Cardiac muscle cell (in vitro differentiated cells and primary cell): ENCODE measurements at places on chromosomes 4 and X.
A peak's percentile ranks its signal among the peaks of the same experiment; 100 is the strongest.

- no peaks in the 10 kb centered on the region for H3K4me1 ChIP-seq
- no peaks in the 10 kb centered on the region for H3K36me3 ChIP-seq
- no peak overlapping the region for H3K27ac ChIP-seq
Observed at GRCh38 chr4:117847849-117848248, 186.4 kb upstream of the NDST3 start.

- H3K4me1 ChIP-seq, result peaks cover 20% of the 10 kb centered on the region
- no peak for DNase-seq
- no peaks in the 10 kb centered on the region for H3K36me3 ChIP-seq
- no peaks in the 10 kb centered on the region for H3K27me3 ChIP-seq
- no peak overlapping the region for H3K27ac ChIP-seq
Observed at GRCh38 chr4:76210452-76210851, 3.2 kb downstream of the SCARB2 start.

GRCh38 chrX:153821066-153821465 is 9.3 kb downstream of the PDZD4 start:
- DNase-seq, result no peak
- no peaks in the 10 kb centered on the region for H3K4me1 ChIP-seq
- no peaks in the 10 kb centered on the region for H3K36me3 ChIP-seq
- no peak overlapping the region for H3K27ac ChIP-seq
- H3K4me3 ChIP-seq, result no peak overlapping the region

- no peak overlapping the region for H3K4me3 ChIP-seq
- H3K36me3 ChIP-seq, result no peaks in the 10 kb centered on the region
- DNase-seq, result no peak
- no peak overlapping the region for H3K27ac ChIP-seq
Observed at GRCh38 chr4:6682862-6683590, 10.7 kb upstream of the S100P start.

- peak; percentile 45 for DNase-seq
- no peak overlapping the region for H3K27ac ChIP-seq
- H3K4me1 ChIP-seq, result no peaks in the 10 kb centered on the region
- no peaks in the 10 kb centered on the region for H3K27me3 ChIP-seq
- no peak overlapping the region for H3K4me3 ChIP-seq
Observed at GRCh38 chr4:69689599-69689998, 36.6 kb upstream of the UGT2A1 start.

GRCh38 chr4:183631577-183632198 is 27.3 kb downstream of the RWDD4 start:
- no peak overlapping the region for H3K27ac ChIP-seq
- peaks cover 5% of the 10 kb centered on the region for H3K4me1 ChIP-seq
- no peaks in the 10 kb centered on the region for H3K27me3 ChIP-seq
- H3K4me3 ChIP-seq, result no peak overlapping the region

DNA sequence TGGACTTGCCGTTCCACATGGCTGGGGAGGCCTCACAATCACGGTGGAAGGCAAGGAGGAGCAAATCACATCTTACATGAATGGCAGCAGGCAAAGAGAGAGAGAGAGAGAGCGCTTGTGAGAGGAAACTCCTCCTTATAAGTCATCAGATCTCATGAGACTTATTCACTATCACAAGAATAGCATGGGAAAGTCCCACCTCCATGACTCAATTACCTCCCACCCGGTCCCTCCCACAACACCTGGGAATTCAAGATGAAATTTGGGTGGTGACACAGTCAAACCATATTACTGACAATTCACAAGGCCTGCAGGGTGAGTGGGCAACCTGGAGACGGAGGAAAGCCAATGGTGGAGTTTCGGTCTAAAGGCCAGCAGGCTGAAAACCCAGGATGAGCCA is 394.3 kb upstream of the TRAM1L1 start:
- H3K27me3 ChIP-seq, result no peaks in the 10 kb centered on the region
- no peak overlapping the region for H3K27ac ChIP-seq
- no peak for DNase-seq
- no peak overlapping the region for H3K4me3 ChIP-seq

- no peaks in the 10 kb centered on the region for H3K36me3 ChIP-seq
- no peaks in the 10 kb centered on the region for H3K4me1 ChIP-seq
- no peak overlapping the region for H3K27ac ChIP-seq
- no peak for DNase-seq
Observed at GRCh38 chrX:101449279-101449678, 36.0 kb upstream of the ARMCX4 start.

- H3K4me3 ChIP-seq, result no peak overlapping the region
- peaks cover 22% of the 10 kb centered on the region for H3K4me1 ChIP-seq
- no peak overlapping the region for H3K27ac ChIP-seq
- DNase-seq, result peak; percentile 62
Observed at GRCh38 chr4:153207567-153207966, 3.3 kb downstream of the TRIM2 start.

GRCh38 chrX:126509923-126510322 is 42.7 kb downstream of the DCAF12L1 start:
- DNase-seq, result no peak
- no peaks in the 10 kb centered on the region for H3K4me1 ChIP-seq
- H3K36me3 ChIP-seq, result no peaks in the 10 kb centered on the region

GRCh38 chr4:21011106-21011505 is 310.8 kb downstream of the PACRGL start:
- no peaks in the 10 kb centered on the region for H3K4me1 ChIP-seq
- no peaks in the 10 kb centered on the region for H3K36me3 ChIP-seq
- H3K27ac ChIP-seq, result no peak overlapping the region
- no peak overlapping the region for H3K4me3 ChIP-seq
- DNase-seq, result no peak
